ENCODE measurements at places on chromosomes 6 and 20.

DNA sequence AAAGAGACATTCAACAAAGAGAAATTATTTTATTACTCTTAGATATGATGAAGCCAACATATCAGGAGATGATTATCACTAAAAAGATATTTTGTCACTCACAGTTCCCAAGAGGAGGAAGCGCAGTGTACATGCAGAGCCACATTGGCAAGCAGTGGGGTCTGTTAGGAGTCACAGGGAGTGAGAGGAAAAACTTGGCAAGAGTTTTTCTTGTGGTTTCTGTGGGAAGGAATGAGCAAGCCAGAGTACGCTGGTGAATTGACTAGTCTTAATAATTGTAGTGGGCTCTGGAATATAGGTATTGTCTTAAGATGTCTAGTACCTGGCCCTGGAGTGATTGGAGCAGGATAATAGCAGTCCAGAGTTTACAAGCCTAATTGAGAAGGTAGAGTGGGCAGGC, 1095.2 kb downstream of the GRIK2 start:
- no peak for DNase-seq

DNA sequence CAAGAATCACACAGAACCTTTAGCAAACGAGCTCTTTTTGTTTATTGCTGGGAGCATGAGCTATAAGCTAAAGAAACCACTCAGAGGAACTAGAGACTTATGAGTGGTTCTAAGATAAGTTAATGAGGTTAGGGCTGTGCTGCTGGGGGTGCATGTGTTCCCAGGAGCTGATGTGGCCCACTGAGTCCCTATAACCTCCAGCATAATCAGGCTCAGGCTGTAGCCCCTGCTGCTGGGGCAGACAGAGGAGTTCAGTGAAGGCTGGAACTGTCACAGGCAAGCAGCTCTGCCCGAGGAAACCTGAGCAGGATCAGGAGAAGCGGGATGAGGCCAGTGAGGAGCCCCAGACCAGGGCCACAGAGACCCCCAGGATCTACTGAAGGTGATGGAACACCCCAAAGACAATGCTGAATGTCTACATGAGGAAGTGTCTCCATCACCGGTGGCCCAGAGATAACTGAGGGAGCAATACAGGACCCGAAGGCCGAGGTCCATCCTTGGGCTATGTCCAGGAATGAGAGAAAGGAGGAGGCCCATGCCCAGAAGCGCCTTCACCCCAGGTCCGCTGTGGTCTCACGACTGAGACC, 17.3 kb downstream of the TUBB2B start:
- no peak for DNase-seq

DNA sequence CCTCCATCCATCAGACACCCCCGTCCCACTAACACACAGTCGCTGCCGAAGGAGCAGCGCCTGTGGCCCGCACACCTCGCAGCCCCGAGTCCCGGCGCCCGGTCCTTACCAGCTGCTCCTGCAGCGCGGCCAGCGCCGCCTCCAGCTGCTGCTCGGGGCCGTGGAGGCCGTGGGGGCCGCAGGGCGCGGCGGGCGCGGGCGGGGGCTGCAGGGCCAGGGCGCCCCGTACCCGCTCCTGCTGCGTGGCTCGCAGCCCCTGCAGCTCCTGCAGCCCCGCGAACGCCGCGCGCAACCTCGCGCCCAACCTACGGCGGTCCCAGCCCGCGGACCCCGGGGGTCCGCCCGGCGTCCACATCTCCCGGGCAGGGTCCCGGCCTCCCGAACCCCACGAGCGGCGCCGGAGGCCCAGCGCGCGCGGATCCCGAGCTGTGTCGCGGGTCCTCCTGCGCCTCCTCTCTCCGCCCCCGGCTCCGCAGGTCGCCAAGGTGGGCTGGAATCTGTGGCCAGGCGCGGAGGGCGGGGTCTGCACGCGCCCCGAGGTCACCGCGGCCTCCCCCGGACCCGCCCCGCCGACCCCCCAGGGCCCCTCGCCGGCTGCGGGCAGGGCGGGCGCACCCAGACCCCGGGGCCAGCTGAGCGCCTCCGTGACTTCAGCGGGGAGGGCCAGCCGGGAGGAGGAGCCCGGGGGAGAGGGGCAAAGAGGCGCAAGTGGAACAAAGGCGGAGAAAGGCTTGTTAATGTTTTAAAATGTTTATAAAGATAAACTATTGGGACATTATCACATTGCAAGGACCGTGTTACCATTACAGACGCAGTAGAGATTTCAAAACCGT, at the start of gene DACT2:
DACT2 (minus strand) TSS at position 499 of the 833 bp plus-strand sequence; CDS start at position 355, 144 bp downstream.
- no peak for DNase-seq

GRCh38 chr6:2875359-2876191, 27.5 kb downstream of the SERPINB9 start:
- DNase-seq, result no peak

DNA sequence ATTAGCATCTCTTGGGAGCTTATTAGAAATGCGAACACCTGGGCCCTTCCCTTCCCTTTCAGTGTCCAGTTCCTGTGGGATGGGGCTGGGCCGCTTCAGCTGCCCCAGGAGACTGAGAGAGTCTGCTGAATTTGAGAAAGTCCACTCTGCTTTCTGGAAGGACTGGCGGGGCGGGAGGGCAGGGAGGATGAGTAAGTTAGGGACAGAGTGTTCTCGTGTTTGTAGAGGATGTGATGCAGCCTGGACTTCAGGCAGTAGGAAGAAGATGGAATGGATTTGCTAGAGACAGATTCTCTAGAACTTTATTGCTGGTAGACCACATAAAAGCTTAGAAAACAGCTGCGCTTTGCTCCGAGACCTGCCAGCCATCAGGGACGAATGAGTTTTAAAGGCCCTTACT, 1.1 kb upstream of the TULP4 start:
- DNase-seq, result no peak

DNA sequence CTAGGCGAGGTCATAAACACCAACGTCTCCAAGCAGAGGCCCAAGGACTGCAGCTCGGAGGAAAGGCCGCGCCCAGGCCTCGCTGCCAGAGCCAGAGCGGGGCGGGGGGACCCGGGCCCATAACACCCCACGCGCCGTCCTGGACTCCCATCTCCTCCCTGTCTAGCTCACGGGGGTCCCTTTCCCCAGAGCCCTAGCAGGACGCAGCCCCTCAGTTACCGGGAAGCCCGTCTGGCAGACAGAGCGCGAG, 44.9 kb downstream of the MDFI start:
- DNase-seq, result no peak

- DNase-seq, result no peak
Measured at GRCh38 chr6:121335087-121336008, 1.1 kb upstream of the TBC1D32 start.

GRCh38 chr6:18415671-18416340, 28.7 kb downstream of the RNF144B start:
- no peak for DNase-seq

DNA sequence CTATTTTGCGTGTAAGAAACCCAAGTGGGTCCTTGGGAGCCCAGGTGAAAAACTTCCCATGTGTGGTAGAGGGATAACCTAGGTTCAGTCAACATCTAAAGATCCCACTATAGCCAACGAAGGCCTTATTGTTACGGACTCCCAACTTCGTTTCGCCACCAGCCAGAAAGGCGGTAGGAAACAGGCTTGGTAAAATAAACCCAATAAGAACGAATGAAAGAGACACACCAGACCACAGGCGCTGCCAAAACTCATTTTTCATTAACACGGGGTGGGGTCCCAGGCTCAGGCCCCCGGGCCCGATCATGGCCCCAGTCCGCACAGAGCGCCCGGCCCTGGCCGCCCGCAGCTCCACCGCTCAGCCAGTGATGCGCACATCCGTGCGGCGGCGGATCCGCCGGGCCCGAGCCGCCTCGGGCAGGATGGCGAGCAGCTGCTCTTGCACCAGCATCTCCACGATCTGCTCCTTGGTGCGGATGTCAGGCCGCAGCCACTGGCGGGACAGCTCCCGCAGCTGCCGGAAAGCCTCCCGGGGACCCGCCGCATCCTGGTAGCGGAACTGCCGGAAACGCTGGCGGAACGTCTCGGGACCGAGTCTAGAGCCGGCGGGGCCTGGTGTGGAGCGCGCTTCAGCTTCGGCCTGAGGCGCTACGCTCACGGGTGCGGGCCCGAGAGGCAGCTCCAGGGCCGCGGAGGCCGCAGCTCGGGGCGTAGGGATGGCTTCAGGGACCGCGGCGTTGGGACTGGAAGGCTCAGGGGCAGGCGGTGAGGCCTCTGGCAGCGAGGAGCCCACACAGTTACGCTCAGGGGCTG, 709 bp downstream of the SCAND1 start:
- no peak for DNase-seq

DNA sequence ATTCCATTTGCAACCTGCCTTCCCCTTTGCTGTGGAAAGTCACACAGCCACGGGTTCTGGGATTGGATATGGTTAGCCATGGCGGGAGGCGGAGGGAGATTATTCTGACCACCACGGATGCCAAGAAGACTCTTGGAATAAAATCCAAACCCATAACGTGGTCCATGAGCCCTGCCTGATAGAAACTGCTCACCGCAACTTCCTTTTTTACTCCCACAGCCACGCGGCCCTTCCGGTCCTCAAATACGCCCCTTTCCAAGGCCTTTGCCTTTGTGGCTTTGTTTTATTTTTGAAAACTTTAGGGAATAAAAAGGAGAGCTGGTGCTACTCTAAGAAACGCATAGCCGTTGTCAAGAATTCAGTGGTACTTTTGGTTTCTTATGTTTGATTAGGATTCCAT, 602.5 kb upstream of the CDH4 start:
- DNase-seq, result no peak

DNA sequence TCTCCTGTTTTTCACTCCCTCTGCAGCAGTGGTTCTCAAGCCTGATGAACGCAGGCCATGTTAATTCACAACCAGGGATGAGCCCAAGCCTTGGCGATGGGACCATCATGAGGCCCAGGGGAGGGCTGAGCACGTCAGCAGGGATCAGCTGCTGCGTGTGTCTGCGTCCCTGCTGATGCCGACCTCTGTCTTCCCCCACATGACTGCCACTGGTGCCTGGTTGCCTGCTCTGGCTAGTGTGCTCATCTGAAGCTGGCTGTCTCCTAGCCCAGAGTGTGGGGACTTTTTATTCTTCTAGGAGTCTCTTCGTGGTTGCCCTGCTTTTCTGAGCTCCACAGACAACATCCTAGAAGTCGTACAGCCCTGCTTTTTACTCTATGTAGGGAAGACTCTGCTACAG, 40.8 kb upstream of the KCNK16 start:
- DNase-seq, result no peak

GRCh38 chr20:48635791-48636267, 192.0 kb downstream of the PREX1 start:
- DNase-seq, result no peak
